Activated naive CD4-positive, alpha-beta T cell treated with anti-CD3 and anti-CD28 coated beads, Interleukin-2, amount 10 ng/mL, durations not matched to agents 7 days and 5 days (primary cell): ENCODE measurements at places on chromosomes 2 and 18.

DNA sequence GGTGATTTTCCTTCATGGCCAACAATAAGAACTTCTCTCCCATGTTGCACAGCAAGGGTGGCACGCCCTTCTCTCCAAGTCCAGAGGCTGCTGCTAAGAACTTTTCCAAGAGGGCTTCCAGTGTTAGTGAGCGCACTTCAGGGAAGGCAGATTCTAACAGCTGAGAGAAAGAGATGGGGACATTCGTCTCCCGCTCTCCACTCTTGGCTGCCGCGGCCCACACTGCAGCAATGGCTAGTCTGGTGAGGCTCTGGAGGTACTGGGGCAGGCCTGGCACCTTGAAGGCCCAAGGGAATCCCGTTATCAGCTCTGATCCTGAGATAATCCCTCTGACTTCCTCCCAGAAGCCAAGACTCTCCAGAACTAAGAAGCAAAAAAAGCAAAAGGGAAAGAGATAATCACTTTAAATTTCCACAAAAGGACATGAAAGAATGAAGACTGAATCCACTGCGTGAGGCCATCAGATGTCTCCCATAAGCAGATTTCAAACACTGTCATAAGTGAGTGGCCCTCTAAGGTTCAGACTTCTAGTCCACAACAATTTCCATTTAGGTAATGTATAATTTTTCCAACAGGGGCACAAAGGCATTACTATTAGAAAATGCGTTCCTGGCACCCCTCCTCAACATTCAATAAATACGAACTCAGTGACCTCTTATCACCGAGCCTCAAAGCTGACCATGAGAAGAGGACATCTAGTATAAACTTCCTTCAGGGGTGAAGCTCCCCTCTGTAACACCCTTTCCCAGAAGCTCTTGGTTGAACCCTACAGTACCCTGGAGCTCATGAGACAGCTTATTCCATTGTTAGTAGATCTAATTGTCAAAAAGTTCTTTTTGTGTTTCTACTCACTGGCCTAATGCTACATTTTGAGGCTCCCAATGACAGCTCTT lies 66.7 kb upstream of the ZFP36L2 start:
- DNase-seq = no peak

- DNase-seq = peak; percentile 91
Observed at GRCh38 chr2:68908392-68908970, 37.3 kb upstream of the BMP10 start.

DNA sequence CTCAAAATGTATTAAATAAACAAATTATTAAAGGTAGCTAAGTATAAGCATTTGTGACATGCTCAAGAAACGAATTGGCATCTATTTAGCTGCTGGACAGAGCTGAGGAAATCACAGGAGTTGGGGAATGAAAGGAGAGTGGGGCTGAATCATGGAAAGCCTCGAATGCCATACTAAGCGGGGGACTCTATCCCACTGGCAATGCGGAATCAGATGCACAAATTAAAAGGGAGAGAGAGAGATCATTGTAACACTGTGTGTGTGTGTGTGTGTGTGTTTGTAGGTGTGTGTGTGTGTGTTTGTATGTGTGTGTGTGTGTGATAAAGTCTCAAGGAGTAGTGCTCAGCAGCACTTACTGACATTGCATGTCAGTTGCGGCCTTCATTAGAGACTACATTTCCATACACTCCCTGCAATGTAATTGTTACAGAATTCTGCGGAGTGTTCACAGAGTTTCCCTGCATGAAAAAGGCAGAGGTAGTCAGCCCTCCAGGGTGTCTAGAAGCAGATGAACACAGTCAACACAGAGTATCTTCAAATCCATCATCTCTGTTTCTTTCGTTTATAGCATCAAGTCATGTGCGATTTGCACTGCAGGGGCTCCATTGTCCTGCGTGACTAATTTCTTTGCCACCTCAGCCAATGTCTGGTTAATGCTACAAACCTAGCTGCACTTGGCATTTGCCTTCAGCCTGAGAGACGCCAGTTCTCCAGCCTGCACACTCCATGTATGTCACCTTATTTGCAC lies 111.7 kb upstream of the CYRIA start:
- no peak for DNase-seq

GRCh38 chr2:95323347-95324155 lies 26.4 kb downstream of the KCNIP3 start:
- no peak for DNase-seq

- no peak for DNase-seq
Observed at GRCh38 chr18:54532222-54532621, 58.8 kb upstream of the DYNAP start.

- DNase-seq = no peak
Observed at GRCh38 chr2:166637051-166637450, 143.0 kb upstream of the SCN7A start.

GRCh38 chr2:176083796-176084261 lies at the start of gene EVX2:
Gene EVX2, minus strand, starts transcription at chr2:176083962. Its CDS starts 186 bp downstream, at chr2:176083776.
- no peak for DNase-seq

GRCh38 chr2:103254611-103255010 lies 492.8 kb downstream of the TMEM182 start:
- DNase-seq = no peak

DNA sequence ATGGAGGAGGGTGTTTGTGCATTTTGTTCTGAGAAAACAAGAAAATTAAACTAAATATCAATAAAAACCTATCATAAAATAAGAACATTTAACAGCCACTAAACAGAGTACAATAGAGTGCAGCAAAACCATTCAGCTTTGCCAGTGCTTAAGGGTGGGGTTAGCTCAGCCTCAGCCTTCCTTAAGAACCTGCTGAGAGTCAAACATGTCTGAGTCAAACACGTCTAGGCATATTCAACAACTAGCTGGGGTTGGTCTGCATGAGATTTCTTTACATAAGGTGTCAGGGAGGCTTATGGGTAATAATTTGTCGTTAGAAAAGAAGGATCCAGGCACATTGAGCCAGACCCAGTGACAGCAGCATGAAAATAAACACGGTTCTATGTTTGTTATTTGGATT lies 298.2 kb downstream of the SP3 start:
- DNase-seq = no peak

DNA sequence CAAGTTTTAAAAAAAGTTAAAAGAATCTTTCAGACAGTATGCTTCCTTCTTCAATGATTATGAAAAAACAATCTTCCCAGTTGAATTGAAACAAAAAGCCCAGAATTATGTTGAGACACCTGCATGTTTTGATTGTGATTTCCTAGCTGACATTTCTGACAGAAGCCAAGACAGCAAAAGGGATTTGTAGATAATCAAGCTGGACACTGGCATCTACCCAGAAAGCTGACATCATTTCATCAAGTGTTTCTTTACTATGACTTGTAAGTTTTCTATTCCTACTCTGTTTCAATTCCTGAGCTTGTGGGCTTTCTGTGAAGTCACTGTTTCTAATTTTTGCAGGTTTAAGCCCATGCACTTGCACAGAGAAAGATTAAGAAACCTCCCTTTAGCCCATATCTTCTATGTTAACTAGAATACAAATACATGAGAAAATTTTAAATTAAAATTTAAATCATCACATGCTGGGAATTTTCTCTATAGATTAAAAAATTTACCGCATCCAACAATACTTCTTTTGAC lies 82.9 kb upstream of the CCDC85A start:
- no peak for DNase-seq

- DNase-seq = no peak
Observed at GRCh38 chr18:72612894-72613533, 68.9 kb upstream of the CBLN2 start.

GRCh38 chr18:55386545-55386944 lies 201.4 kb downstream of the TCF4 start:
- no peak for DNase-seq

GRCh38 chr18:55457028-55457427 lies 131.0 kb downstream of the TCF4 start:
- no peak for DNase-seq

- no peak for DNase-seq
Observed at GRCh38 chr2:123916531-123916930, 108.6 kb upstream of the CNTNAP5 start.

- DNase-seq = no peak
Observed at GRCh38 chr2:190959911-190960788, 53.8 kb downstream of the STAT1 start.

DNA sequence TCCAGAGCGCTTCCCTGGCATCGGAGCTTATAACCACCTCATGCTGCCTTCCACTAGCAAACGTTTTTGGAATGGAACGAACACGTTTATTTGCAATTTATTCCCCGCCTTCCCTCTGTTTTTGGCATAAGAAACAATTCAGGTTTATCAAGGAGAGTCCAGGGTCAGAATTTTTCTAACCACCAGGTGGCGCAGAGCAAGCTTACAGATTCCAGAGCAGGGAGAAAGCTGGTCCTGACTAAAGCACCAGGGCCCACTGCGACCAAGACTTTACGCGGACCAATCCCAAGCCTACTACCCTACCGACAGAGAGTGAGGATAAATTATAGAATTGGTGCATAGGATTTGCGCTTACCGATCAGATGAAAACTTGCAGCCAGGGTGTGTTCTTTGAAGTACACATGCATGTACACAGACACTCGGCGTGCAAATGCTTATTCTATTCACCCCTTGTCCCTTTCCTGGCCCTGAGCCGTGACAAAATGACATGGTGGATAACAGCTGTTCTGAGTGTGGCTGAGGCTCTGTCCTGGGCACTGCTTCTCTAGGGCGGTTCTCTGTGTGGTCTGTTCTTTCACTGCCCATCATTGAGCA lies 34.7 kb downstream of the NAPG start:
- DNase-seq = peak; percentile 75

DNA sequence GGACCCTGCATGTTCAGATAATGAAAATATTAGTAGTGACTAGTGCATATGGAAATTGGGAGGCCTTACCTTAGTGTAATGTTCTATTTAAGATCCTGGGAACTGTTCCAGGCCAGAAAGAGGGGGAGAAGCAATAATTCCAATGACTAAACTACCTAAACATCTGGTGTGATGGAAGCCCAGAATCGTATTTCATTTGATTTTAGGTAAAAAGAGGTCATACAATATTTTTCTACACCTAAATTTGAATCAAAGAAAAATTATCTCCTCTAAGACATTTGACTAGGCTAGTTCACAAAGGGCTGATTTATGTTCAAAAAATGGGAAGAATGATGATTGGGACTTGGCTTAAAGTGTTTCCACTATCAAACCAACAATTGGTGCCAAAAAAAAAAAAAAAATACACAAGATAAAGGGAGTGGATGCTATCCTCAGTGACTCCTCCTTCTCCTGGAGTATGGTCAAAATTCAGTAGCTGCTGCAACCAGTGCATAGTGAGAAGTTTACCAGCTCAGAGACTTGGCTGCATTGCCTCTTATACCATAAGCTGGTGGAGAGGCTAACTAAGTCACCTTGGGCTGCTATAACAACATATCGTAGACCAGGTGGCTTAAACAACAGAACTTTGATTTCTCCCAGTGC lies 1038.3 kb upstream of the ACVR2A start:
- DNase-seq = no peak
